Effector memory CD8-positive, alpha-beta T cell (primary cell): ENCODE measurements at places on chromosomes 1 and 21.

DNA sequence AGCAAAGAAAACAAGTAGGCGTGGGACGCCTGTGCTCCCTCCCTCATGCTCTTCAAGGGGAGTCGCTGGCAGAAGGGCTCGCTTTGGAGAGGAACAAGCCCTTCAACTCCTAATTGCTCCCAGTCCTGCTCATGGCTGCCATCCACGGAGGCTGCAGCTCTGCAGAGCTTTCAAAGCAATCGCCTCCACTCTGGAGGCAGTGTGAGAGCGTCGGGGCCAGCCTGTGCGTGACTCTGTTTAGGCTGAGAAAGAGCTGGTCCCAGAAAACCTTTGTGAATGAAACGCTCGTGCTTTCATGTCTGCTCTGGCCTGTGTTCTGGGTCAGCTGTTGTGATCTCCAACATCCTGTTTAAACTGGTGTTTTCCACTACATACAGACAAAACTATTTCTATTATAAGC is 23.9 kb upstream of the RUNX1 start:
- DNase-seq: no peak

GRCh38 chr1:202599669-202600431 is 110.4 kb downstream of the SYT2 start:
- DNase-seq: no peak

GRCh38 chr1:206680279-206680678 is 4.4 kb upstream of the MAPKAPK2 start:
- DNase-seq: no peak

GRCh38 chr1:41612953-41613352 is 128.5 kb upstream of the EDN2 start:
- DNase-seq: no peak

DNA sequence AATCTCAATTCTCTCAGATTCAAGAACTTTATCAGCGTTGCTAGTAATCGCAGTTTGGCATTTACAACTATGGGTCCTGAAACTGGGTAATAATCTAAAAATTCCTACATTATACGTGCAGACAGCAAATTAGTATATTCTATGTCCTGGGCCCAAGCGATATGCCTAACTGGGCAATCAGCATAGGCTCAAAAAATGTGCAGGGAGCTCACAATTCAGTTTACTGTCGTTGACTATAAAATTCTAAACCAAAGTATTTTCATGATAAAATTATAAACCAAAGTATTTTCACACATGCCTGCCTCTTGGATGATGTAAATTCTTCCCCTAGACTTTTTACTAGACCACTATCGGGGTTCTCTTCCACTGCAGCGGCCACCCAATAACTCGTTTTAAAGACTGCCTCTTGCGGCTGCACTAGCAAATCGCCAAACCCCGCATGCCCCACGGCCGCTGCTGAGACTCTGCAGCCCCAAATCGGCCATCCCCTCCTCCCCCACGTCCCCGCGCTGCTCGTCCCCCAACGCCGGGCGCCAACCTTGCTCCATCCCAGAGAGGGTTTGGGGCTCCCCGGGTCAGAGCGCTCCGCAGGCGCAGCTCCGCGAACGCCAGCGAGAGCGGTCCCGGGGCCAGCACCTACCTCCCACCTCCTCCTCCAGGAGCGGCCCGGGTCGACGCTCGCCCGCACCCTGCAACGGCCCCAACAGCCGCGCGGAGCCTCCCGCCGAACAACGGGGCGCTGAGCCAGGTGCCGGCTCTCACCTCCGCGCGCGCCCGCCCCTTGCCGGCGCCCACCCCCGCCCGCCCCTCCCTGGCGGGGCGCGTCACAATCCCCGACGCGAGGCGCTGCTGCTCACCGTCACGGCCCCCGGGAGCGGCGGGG is 506 bp downstream of the SSX2IP start:
- no peak for DNase-seq

GRCh38 chr1:115545096-115545720 is 96.6 kb upstream of the VANGL1 start:
- no peak for DNase-seq

DNA sequence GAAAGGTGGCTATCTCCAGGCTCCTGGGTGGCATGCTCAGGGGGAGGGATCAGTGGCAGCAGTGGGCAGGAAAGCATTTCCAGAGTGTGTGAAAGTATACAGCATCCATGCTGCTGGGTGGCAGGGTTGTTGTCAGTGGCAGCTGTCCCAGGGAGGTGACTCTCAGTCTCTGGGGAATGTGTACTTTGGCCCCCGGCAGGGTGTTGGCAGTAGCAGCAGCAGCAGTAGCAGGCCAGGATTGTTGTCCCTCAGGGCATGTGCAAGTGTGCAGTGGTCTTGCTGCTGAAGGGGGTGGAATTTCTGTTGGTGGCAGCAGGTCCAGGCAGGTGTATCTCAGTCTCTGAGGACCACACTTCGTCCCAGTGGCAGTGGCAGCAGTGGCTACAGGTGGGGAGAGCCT is 71.7 kb upstream of the GUCA2B start:
- DNase-seq: no peak

DNA sequence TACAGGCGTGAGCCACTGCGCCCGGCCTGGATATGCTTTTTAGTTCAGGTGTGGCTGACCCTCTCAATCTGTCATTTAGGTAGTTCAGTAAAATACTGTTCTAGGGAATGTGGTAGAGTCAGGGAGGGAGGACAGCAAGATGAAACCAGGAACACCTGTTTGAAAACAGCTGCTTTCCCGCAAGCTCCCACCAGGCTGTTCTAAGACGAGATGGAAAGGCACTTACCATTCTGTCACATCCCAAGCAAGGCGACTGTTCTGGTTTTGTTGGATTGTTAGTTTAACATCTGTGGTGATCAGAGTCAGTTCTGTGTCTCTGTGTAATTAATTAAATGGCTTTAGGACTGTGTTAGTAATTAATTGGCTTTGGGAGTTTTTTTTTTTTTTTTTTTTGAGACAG is 2.9 kb downstream of the CHAF1B start:
- DNase-seq: no peak

- no peak for DNase-seq
Observed at GRCh38 chr21:36478941-36479340, 981 bp downstream of the CLDN14 start.

DNA sequence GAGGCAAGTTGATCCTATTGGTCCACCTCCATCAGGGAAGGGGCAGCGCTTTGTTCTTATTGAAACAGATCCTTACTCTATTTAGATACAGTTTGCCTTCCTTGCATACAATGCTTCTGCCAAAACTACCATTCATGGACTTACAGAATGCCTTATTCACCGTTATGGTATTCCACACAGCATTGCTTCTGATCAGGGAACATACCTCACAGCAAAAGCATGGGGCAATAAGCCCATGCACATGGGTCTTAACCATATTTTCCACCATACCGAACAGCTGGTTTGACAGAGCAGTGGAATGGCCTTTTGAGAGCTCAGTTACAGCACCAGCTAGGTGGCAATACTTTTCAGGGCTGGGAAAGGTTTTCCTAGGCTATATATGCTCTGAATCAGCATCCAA is 544.8 kb upstream of the ADGRL4 start:
- no peak for DNase-seq

- DNase-seq: no peak
Observed at GRCh38 chr1:54001591-54001990, 16.4 kb downstream of the LDLRAD1 start.

DNA sequence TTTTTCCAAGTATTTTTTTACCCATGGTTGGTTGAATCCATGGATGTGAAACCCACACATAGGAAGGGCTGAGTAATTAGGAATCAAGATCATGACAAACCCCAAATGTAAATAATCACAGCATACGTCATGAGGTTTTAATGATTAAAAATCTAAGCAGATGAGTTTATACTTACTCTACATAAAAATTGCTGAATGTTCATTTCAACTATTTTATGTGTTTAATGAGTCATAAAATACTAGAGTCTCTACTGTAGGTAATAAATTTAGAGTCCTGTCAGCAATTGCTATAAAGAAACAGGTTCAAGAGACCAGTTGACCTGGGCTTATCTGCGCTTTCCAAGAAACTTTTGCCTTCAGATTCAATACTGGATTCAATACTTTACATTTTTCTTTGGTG is 18.2 kb downstream of the CTH start:
- DNase-seq: no peak

DNA sequence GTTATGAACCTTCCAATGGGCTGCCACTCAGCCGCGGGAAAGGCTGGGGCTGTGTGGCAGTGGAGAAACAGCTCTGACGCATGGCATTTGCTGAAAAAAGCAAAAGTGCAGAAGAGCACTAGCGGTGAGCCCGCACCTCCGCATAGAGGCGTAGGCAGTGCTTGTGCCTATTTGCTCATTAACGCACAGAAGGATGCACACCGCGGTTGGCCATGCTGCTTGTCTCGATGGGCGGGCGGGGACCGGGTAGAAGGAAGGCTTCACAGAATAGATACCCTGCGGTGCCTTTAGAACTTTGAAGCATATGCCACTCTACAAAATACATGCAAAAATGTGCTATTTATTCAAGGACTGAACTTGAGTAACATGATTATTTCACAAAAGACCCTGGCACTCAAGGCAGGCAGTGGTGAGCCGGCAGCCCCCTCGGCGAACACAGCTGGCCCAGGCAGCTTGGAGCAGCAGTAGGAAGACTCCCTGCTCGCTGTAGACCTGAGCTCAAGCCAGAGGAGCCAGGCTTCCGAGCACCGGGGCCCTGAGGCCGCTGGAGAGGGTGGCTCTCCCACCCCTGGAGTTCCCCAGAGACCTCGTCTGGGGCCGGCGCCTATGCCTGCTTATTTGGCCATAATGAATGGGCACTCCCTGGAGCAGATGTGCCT is 71.5 kb downstream of the SIK1 start:
- DNase-seq: no peak

- no peak for DNase-seq
Observed at GRCh38 chr21:44087426-44088400, 19.5 kb upstream of the PWP2 start.

DNA sequence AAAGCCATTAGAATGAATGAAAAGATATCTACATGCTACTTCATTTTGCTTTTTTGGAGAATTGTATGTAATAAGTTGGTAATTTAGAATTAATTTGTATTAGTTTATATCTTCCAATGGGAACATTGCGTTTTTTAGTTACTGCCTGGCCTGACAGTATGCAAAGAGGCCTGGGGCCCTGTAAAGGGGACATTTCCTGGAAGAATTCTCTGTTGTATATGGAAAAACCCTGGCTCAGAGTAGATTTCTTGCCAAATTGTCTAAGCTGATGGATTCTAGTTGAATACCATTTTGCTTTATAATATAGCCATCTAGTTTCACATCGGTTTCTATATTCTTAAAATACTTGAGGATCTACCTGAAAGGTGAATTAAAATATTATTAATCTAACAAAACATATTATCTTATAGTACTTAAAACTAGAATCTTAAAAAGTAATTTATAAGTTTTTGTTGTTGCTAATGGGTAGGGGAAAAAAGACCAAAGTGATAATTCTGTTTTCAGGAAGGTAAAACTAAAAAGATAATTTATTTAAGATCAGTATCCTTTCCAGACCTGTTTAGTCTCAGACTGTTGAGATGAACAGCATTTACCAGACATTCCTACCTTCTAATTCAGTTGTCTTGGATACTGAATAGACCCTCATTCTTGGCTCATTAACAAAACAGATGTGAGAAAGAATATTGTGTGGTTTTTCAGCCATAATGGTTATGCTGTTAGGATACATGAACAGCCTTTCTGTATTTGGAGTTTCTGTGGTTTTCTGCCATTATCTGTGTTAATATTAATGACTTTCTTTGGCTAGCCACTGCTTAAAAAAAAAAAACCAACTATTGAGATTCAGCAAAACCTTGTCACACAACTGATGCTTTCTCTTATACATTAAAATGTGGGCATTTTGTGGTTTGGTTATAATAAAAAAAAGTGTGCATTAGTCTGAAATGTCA is 4.8 kb downstream of the AGO3 start:
- DNase-seq: no peak

GRCh38 chr1:231171623-231172197 is 9.9 kb downstream of the TRIM67 start:
- DNase-seq: no peak

GRCh38 chr1:109105881-109106280 is 8.0 kb upstream of the ELAPOR1 start:
- DNase-seq: no peak

- no peak for DNase-seq
Observed at GRCh38 chr21:14354515-14354914, 28.4 kb downstream of the HSPA13 start.

DNA sequence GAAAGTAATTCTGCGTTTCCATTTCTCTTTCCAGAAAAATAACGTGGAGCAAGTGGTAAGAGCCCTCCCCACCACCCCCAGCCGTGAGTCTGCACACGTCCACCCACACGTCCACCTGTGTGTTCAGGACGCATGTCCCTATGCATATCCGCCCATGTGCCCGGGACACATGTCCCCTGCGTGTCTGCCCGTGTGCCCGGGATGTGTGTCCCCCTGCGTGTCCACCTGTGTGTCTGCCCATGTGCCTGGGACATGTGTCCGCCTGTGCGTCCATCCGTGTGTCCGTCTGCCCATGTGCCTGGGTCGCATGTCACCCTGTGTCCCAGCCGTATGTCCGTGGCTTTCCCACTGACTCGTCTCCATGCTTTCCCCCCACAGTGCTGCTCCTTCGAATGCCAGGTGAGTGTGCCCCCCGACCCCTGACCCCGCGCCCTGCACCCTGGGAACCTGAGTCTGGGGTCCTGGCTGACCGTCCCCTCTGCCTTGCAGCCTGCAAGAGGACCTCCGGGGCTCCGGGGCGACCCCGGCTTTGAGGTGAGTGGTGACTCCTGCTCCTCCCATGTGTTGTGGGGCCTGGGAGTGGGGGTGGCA is 5.6 kb downstream of the COL6A1 start:
- DNase-seq: no peak

GRCh38 chr1:10495952-10496351 is 21.2 kb downstream of the PEX14 start:
- DNase-seq: no peak

- no peak for DNase-seq
Observed at GRCh38 chr1:235556807-235557206, 52.6 kb upstream of the B3GALNT2 start.
